Endothelial cell of coronary artery (primary cell): ENCODE measurements at places on chromosomes 7 and 10. TPM values are rescaled to one million over a fixed set of nuclear protein-coding genes. Genes with fewer than 3 reads are reported as not detected.

Gene PSAP
- 610 and 907 TPM in 2 replicates for total RNA-seq

Gene RNF32
- total RNA-seq, result 0.18 and 0.19 TPM in 2 replicates

Gene OR2A1
- total RNA-seq, result under 0.01 TPM in 1 of 2 replicates, not detected in the other

Gene MKX
- 0.09 TPM in 1 of 2 replicates, not detected in the other for total RNA-seq

Gene OR6V1
- not detected in 2 replicates for total RNA-seq

Gene SPOCK2
- total RNA-seq, result 0.18 and 0.28 TPM in 2 replicates

Gene PNLIPRP2
- not detected in 2 replicates for total RNA-seq

Gene BAIAP2L1
- 0.27 and 0.47 TPM in 2 replicates for total RNA-seq

Gene SPDYE9
- total RNA-seq, result not detected in 2 replicates

Gene BBIP1
- 20.4 and 25.8 TPM in 2 replicates for total RNA-seq

Gene HTRA1
- 69.6 and 131 TPM in 2 replicates for total RNA-seq
